ENCODE measurements at places on chromosomes 7 and 10. TPM values are rescaled to one million over a fixed set of nuclear protein-coding genes. Genes with fewer than 3 reads are reported as not detected.

The ARHGEF5 gene
- 2.6 TPM for polyA plus RNA-seq

The SVOPL gene
- polyA plus RNA-seq, result not detected

The AQP1 gene
- 0.50 TPM for polyA plus RNA-seq

The TAS2R4 gene
- polyA plus RNA-seq, result 0.22 TPM

The AGAP6 gene
- polyA plus RNA-seq, result 10.3 TPM

The SYCE1 gene
- polyA plus RNA-seq, result not detected

The IMMP2L gene
- polyA plus RNA-seq, result 10.6 TPM

The SFTPD gene
- 0.17 TPM for polyA plus RNA-seq

- DNase-seq, result no peak
These were observed 41.8 kb downstream of the TBATA start for GRCh38 chr10:70743430-70743788.

DNA sequence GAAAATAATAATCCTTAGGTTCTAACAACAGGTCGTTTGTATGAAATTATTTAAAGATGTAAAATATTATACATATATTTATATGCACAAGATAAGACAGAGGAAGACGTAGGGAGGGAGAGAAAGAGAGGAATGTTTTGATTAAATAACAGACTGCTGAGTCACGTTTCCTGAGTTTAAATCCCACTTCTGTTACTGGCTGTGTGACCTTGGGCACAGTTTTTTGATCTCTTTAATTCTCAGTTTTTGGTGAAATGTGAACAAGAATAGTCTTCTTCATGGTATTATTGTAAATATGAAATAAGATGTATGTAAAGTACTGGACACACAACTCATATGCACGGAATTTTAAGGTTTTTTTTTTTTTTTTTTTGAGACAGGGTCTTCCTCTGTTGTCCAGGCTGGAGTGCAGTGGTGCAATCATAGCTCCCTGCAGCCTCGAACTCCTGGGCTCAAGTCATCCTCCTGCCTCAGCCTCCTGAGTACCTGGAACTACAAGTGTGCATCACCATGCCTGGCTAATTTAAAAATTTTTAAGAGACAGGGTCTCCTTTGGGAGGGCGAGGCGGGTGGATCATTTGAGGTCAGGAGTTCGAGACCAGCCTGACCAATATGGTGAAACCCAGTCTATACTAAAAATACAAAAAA lies 42.6 kb downstream of the BAMBI start:
- DNase-seq, result no peak

DNA sequence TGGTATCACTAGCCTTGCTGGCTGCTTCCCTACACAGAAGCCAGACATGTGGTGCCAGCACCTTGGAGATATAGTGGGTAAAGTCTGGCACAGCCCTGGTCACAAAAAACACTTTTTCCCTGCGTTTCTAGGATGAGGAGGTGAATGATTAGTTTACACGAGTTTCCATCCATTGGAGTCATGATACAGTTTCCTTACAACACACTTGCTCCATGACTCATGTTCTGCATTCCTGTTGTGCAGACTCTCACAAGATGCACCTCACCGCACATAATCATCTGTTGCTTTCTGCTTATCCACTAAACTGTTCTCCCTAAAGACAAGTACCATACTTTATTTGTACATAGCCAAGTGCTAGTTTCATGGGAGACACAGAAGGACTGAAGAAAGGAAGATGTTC lies 747.1 kb upstream of the GALNT17 start:
- no peak for DNase-seq

DNA sequence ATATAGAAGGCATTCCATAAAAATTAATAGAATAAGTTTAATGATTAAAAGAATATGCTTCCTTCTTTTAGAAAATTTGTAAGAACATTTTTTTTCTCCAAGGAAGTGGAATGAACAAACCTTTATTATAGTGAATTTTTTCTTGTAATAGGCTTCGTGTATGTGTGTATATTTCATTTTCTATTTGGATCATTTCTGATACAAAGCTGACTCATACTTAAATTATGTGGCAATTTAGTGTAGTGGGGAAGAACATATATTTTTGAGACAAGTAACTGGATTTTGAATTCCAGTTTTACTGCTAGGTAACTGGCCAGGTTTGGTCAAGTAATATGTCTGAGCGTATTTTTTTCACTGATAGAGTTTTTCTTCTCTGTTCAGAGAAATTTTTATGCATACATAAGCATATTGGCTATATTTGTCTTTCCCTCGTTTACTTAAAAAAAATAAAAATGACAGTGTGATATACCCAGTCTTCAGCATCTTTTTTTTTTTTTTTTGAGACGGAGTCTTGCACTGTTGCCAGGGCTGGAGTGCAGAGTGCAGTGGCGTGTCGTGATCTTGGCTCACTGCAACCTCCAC lies 50.8 kb downstream of the CDK13 start:
- DNase-seq, result no peak

GRCh38 chr10:14247377-14248116 lies 83.2 kb downstream of the FRMD4A start:
- no peak for DNase-seq

- peak; percentile 77 for DNase-seq
These were observed at the start of gene SAMD9 for GRCh38 chr7:93117852-93118530. Gene SAMD9, minus strand, starts transcription at chr7:93117979. Its CDS starts 11,882 bp downstream, at chr7:93106097.

DNA sequence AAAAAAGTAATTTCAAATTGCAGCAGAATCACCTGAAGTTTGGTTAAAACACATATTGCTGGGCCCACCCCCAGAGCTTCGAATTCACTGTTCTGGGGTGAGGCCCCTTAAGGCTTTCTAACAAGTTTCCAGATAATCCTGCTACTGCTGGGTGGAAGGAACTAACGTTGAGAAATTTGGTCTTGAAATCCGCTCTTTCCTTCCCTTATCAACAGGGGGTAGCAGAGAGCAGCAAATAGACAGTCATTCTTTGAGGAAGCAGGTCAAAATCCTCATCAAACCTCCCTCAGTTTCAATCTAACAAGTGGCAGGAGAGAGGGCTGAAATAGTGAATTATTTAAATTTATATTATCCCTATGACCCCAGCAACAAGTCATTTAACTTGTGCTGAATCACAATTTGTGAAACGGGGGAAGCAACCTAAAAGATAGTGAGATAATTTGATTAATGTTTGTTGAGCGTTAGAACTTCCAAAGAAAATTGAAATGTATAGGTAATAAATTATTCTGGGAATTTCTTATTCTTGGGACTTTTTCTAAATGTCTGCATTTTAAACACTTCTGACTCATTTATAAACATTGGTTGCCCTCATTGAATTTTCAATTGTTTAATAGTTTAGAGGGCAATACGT lies 21.7 kb upstream of the MALSU1 start:
- DNase-seq, result peak; percentile 81

- no peak for DNase-seq
These were observed 173.8 kb downstream of the TMEM26 start for GRCh38 chr10:61279400-61279799.

DNA sequence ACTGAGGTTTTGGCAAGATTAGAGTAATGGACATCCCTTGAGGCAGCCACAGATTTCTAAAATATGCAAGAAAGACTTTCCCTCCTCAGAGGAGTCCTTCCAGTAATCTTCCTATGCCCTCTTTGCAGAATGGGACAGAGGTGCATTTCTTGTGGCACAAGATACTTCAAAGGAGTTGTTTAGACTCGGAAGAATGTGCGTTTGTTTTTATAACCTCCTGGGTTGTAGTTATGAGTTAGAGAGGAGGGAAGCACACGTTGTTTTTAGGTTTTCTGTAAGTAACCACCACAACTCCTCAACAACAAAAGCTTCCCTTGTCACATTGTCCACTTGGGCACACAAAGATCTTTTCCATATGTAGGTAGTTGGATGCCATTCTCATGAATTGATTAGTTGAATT lies 78.1 kb upstream of the GLI3 start:
- DNase-seq, result no peak

- DNase-seq, result no peak
These were observed 34.5 kb downstream of the ATXN7L1 start for GRCh38 chr7:105841866-105842265.

DNA sequence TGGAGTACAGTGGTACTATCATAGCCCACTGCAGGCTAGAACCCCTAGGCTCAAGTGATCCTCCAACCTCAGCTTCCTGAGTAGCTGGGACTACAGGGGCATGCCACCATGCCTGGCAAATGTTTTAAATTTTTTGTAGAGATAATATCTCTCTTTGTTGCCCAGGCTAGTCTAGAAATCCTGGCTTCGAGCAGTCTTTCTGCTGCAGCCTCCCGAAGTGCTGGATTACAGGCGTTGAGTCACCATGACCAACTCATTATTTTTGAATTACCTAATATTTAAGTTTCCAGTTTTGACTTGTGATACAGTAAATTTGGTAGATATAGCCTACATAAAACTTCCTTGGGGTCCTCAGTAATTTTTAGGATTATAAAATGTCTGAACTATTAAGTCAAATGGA lies 74.1 kb downstream of the RUNDC3B start:
- DNase-seq, result no peak

GRCh38 chr7:30531286-30531685 lies 26.7 kb upstream of the GGCT start:
- no peak for DNase-seq

- peak; percentile 87 for DNase-seq
These were observed 73.8 kb upstream of the PAPSS2 start for GRCh38 chr10:87585565-87586514.

GRCh38 chr10:3530783-3531645 lies 254.0 kb downstream of the KLF6 start:
- no peak for DNase-seq

GRCh38 chr7:133139350-133139749 lies 57.5 kb upstream of the CHCHD3 start:
- peak; percentile 50 for DNase-seq

DNA sequence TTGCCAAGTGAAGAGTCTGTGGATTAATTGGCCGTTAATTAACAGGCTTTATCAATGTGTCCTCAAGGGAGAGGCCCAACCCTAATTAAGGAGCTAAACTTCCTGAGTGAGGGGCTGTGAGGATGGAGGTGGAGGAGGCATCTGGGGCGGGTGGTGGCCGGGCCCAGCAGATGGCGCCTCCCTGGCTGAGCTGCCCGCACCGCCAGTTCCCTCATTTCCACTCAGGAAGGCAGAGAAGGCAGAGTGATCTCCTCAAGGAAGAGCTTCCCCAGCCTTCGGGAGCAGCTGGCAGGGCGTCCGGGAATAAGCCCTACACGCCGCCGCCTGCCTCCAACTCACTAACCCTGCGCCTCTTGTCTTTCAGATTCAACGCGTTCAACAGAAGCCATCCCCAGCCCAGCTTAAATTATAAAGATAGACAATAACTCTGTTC lies 112.2 kb downstream of the CYTH3 start:
- peak; percentile 76 for DNase-seq

DNA sequence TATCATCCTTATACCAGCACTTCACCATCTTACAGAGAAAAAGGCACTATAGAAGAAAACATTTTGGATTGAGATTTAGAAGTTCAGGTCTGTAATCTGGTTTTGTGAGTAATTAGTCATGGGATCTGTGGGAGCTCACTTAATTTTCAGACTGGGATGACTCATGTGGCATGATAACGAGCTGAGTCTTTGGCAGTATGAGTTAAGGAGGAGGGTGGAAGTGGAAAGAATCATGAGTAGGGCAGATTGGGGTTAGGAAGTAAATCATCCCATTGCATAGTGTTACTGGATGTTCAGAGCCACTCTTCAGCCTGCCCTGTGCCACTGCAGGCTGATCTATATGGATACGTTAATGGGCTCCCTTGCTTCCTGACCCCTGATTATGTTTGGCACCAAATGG lies 64.9 kb downstream of the ZNF92 start:
- DNase-seq, result no peak

DNA sequence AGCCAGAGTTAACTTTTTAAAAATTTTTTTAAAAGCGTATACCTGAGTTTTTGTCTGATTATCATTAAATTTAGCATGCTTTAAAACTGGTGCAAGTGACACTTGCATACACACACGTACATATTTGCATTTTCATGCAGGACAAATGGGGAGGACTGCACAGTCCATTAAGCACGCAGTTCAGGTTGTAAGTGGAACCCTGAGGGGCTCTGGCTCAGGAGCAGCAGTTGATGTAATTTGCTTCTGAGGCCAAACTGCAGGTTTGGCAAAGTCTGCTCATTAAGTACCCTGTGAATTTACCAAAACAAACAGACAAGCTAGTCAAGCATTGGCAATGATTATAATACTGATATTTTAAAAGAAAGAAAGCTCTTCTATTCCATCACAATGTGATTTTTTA lies 215.8 kb upstream of the PFKP start:
- no peak for DNase-seq

- no peak for DNase-seq
These were observed 38.9 kb upstream of the SP8 start for GRCh38 chr7:20825555-20825954.

GRCh38 chr10:100612601-100613595 lies 77.2 kb downstream of the HIF1AN start:
- no peak for DNase-seq

GRCh38 chr10:95759233-95759826 lies 3.4 kb downstream of the ENTPD1 start:
- no peak for DNase-seq

- no peak for DNase-seq
These were observed 87.5 kb downstream of the PLXNA4 start for GRCh38 chr7:132488634-132489302.

GRCh38 chr7:46755120-46756034 lies 826.5 kb downstream of the TNS3 start:
- DNase-seq, result peak; percentile 41

GRCh38 chr7:2689951-2690705 lies 2.1 kb downstream of the AMZ1 start:
- DNase-seq, result no peak

- peak; percentile 55 for DNase-seq
These were observed 31.2 kb upstream of the BMPER start for GRCh38 chr7:33873981-33874750.

GRCh38 chr7:106377847-106378361 lies 93.1 kb upstream of the NAMPT start:
- peak; percentile 36 for DNase-seq

DNA sequence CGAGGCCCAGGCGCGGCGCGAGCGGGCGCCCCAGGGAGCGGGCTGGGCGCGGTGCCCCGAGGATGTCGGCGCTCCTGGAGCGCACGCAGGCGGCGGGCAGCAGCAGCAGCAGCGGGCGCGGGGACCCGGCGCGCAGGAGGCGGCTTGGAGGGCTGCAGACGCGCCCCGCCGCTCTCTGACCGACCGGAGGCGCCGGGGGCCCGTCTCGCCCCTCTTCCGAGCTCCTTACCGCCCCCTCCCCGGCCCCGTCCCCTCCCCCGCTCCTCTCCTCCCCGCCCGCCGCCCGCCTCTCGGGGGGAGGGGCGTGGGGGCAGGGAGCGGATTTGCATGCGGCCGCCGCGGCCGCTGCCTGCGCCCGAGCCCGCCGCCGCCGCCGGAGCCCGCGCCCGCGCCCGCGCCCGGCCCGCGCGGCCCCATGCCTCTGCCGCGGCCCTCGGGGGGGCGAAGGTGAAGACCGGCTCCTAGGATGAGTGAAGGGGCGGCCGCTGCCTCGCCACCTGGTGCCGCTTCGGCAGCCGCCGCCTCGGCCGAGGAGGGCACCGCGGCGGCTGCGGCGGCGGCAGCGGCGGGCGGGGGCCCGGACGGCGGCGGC lies at the start of gene NRG3:
Gene NRG3 (plus strand): TSS at position 320 of the 592 bp plus-strand sequence.
- no peak for DNase-seq

All from A549 (cell line).